ENCODE measurements at places on chromosomes 3 and 15. TPM values are rescaled to one million over a fixed set of nuclear protein-coding genes. Genes with fewer than 3 reads are reported as not detected.

Gene AADAC
- not detected for total RNA-seq

GRCh38 chr3:4907643-4908432 is 71.4 kb upstream of the BHLHE40 start:
- no peak for DNase-seq

DNA sequence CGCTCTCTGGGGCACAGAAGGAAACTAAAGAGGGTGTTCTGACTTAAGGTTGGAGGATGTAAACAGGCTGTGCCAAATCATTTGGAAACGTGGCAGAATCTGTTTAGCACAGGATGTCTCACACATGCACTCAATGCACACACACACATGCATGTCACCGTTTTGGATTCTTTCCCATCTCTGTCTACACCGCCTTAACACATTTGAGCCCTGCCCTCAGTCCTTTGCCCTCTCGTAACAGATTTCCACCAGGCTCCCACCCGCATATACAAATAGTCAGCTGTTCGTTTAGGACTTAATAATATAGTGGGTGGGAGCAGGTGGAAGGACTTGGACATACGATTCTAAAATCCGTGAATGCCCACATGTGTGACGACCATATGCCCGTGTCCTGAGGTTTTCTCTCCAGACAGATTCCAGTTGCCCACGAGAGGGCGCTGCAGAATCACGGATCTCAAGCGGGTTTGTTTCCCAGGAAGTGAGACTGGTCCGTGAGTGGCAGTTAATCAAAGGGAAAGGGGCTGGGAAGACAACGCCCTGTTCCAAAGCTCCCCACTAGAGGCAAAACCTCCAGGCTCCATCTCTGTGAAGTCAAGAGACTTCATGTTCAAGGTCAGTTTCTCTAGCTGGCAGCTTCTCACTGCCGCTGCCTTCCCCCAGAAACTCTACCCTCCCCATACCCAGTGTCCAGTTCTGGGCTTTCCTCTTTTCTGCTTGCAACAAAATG is 44.5 kb downstream of the NOX5 start:
- DNase-seq: peak; percentile 70

DNA sequence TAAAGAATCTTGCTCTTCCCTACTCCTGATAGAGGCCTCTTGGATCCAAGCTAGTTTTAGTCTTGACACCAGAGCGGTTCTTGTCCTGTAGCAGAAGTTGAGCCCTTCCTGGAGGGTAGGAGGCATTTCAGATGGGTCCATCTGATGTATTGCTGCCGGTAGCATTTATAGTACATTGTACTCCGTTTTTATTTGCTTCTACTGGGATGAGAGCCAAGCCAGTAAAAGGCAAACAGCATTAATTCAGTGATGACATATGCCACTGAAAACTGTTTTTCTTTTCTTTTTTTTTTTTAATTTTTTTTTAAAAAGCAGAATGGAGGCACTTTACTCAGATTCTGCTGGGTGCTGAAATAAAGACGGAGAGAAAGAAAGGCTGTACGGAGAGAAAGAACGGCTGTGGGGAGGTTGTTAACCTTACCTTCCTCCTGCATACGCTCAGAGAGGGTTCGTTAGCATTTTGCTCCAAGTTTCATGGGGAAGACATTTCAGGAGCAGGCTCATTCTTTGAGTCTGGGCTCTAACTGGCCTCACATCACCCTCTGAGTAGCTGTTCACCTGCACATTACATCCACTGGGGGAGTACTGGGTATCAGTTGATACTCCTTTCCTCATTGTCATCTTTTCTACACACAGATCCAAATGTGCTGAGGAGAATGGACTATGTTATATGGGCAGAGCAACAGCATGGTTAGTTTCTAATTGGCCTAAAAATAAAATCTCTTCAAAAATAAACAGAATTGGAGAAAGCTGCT is 161.5 kb downstream of the FEZF2 start:
- no peak for DNase-seq

Measured in B cell (primary cell).